ENCODE measurements at places on chromosomes 5 and 9.

GRCh38 chr5:35248843-35249780 lies 18.8 kb upstream of the PRLR start:
- DNase-seq, result no peak

DNA sequence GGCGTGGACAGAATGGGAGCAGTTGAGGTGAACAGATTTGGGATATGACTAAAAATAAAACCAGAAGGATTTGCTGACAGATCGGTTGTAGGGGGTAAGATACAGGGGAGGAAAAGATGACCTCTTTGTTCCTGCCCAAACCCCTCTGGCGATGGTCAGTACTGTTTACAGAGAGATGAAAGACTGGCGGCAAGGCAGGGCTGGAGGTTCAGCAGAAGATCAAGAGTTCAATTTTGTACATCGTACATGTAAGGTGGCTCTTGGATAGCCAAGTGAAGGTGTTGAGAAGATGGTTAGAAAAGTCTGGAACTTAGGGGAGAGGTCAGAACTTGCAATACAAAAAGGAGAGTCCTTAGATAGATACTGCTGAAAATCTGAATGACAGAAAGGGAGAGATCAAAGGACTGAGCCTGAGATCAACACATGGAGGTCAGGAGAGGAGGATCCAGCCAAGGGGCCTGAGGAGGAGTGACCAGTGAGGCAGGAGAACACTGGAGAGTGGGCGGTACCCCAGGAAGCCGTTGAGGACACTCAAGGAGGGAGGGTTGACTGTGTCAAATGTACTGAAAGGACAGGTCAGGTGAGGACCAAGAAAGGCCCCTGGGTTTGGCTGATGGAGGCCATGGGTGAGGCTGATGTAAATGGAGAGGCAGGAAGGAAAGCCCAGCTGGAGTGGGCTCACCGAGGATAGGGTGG lies 7.1 kb downstream of the IL4 start:
- no peak for DNase-seq

- no peak for DNase-seq
These were observed 10.9 kb downstream of the GNE start for GRCh38 chr9:36247356-36247755.

DNA sequence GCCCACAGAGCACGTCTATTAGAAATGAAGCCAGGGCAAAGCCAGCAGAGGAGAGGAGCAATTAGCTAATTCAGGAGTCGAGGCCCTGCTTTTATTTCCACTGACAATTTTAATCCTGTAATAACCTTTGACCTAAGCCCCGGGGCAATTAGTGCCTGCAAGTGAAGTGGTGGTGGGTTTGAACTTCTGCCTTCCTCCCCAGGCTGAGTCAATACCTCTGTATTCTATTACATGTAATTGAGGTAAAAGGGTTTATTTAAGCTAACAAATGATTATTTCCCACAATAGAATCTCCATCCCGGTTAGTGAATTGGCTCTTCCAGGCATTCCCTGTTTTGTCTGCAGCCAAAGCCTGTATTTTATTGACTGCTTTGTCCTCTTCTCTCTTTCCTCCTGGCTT lies 49.9 kb downstream of the FGF18 start:
- no peak for DNase-seq

DNA sequence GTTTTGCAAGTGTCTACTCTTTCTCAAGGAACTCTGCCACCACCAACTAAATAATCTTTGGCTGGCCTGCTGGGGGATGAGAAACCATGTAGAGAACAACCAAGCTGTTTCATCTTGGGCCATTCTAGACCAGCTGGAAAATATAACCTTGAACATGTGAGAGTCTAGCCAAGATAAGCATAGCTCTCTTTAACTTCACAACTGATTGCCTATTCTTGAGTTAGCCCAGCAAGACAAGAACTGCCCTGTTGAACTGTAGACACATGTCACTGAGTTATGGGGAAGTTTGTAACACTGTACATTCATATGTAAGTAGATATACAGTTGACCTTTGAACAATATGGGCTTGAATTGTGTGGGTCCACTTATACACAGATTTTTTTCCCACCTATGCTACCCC lies 44.4 kb downstream of the NUP155 start:
- DNase-seq, result no peak

- DNase-seq, result no peak
These were observed 58.4 kb upstream of the PITX1 start for GRCh38 chr5:135092476-135092875.
